Stimulated activated CD8-positive, alpha-beta memory T cell treated with anti-CD3 and anti-CD28 coated beads, Interleukin-15, amount 100 ng/mL, for 24 hours (primary cell): ENCODE measurements at places on chromosomes 11 and 22.

DNA sequence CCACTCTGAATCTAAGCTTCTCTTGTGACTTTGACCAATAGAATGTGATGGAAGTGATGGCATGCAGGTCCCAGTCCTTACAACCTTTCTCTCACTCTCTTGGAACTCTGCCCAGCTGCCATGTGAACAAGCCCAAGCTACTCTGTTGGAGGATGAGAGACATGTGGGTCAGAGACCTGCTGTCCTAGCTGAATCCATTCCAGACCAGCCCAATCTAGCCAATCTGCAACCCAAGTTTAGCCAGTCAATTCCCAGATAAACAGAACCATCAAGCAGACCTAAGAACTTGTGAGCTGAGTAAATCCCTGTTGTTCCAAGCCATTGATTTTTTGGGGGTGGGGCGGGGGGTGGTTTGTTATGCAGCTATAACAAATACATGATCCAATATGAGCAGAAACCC, 69.2 kb upstream of the GRK3 start:
- no peak for DNase-seq

DNA sequence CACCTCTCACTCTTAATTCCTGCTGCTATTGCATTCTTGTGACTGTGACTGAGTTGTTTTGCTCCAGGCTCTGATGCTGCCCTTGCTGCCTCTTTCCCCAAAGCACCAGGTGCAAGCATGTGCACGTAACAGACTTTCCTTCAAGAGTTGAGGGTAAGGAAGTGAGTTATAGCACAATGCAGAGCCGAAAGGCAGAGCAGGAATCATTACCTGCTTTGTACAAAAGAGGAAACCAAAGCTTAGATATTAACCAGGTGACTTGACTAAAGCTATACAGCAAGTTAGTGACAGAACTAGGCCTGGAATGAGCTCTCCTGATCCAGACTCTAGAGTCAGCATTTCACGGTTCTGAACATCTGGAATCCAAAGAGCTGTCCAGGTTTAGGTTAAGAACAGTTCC, 33.6 kb downstream of the NEU3 start:
- DNase-seq: no peak

DNA sequence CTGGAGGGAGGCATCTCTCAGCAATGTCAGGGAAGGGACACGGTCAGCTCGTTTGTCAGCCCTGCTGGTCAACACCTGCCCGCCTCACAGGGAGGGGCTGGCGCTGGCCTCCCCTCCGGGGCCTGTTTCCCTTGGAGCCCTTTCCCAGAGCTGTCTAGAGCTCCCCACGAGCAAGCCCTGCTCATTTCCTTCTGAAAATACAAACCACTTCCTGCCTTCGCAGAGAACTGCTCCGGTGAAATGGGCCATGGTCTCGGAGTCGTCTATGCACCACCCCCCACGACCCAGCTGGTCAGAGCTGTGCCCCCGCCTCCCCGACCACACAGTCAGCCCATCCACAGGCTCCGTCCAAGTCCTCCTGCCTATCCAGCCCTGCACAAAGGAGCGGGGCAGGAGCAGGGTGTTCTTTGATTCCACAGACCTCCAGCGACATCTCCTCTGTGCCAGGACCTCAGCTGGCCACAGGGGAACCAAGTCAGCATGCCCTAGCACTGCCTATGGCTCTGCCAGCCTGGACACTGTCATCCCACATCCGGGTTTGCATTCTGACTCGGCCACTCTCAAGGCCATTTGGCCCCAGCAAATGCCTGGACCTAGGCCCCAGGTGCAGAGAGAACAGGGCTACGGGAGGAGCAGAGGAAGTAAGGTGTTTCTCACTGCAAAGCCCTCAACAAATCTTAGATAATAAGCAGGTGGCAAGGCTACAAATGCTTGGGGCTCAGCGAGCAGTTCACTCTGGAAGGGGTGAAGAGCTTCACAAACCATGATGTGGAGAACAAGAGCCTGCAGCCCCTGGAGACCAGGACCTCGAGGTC, 82.1 kb upstream of the WNT11 start:
- no peak for DNase-seq

DNA sequence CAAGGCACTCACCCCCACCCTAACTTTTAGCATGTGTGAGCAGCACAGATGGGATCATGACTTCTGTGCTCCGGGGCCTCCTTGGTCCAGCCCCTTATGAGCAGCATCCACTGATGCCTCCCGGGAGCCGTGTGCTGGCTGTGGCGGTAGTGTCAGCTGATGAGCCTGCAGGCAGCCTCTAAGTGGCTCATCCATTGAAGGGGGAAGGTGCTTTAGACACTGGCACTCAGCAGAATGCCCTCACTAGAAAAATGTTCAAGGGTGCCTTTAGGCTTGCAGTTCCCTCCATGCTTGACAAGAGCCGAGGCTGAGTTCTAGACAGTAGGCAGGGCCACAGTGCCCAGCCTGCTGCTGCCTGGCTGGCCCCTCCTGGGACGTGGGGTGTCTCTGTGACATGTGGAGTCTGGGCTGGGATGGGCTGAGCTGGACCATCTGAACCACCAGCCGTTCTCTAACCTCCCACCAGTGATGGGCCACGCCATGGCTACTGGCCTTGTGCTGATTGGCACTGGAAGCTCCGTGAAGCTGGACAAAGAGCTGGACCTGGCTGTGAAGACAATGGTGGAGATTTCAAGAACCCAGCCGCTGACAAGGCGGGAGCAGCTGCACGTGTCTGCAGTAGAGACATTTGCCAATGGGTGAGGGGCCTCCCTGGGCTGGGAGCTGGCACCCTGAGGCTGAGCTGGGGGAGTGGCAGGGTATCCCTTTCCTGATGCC, 5.8 kb downstream of the TTC38 start:
- no peak for DNase-seq

DNA sequence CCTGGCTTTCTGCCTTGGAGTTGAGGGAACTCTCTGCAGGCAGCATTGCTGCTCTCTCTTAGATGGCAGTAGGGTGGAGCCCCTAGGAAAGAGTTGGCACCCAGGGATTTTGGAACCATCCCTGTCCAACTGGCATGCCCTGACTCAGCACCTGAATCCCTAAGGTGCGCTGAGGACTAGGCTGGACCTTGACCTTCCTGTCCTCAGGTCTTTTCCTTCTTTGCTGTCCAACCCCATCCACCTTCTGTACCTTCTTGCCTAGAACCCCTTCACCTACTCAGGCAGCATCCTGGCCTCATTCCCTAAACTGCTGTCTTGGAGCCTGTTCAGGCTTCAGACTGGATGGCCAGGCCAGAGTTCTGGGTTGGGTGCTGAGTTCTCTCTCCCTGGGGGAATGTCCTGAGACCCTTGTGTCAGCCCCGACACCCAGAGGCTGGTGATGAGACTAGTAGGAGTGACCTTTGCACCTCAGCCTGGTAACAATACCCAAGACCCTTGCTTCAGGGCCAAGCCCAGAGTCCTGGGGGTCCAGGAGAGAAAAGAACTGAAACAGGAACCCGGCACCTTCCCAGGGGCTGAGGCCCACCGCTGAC, 2.5 kb upstream of the POLD4 start:
- no peak for DNase-seq
